ENCODE measurements at places on chromosomes 12 and 14.

DNA sequence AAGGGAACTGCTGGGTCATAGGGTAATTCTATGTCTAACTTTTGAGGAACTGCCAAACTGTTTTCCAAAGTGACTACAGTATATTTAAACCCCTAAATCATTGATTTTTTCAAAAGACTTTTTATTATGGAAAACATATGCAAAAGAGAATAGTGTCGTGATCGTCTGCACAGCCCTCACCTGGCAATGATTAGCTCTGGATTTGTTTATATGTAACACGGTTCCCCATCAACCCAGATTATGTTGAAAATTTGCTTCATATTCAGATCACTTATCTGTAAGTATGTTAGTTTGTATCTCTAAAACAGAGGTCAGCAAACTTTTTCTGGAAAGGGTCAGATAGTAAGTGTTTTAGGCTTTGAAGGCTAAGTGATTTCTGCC lies 52.7 kb downstream of the CCDC92 start:
- DNase-seq: no peak

- no peak for DNase-seq
These were observed 190.8 kb upstream of the C14orf180 start for GRCh38 chr14:104388541-104389325.

GRCh38 chr14:83826838-83827237 lies 1703.1 kb upstream of the FLRT2 start:
- DNase-seq: no peak

DNA sequence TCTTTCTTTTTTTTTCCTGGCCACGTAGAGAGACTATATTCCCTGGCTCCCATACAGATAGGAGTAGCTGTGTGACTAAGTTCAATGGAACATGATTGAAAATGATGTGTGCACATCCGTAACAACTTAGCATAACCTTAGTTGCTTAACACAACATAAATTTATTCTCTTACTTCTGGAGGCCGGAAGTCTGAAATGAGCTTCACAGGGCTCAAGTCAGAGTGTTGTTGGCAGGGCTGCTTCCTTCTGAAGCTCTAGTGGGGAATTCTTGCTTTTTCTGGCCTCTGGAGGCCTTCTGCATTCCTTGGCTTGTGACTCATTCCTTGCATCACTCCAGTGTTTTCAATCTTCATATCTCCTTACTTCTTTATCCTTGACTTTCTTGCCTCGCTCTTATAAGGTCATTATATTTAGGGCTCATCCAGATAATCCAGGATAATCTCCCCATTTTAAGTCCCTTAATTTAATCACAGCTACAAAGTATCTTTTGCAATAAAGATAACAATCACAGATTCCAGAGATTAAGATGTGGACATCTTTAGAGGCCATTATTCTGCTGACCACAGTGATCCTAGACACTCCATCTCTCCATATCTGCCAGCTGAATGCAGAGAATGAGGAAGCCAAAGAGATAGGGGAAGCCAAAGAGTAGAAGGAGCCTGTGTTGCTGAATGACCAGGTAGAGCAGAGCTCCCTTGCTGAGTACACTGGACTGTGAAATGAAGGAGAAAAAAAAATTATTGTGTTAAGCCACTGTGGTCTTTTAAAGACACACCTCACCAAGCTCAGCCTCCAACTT lies 21.0 kb upstream of the SNX6 start:
- DNase-seq: no peak

GRCh38 chr12:123494124-123494851 lies 36.3 kb downstream of the SNRNP35 start:
- DNase-seq: no peak

DNA sequence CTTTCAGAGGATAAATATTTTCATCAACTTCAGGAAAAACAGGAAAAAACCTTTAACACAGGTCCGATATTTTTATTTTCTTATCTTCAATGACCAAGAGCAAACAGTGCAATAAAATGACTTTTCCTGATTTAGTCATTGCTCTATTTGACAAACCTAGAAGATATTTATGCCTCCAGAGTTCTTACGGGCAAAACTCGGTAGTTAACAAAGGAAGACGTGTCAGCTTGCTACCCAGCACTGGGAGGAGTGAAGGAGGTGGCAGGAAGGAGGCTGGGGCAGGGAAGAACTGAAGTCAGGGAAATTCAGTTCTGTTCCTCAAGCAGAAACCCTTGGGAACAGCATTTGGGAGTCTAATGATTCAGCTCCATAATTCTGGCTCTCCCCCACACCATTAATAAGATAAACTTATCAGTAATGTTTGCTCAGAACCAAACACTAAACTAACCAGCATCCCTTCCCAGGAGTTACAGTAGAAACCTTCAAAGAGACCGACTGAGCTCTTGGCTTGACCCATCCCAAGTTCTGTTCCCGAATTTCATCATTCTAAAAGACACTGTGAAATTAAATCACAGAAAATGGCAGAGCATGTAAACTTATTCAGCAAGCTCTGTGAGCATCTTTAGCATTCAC lies 163.3 kb downstream of the APAF1 start:
- no peak for DNase-seq

DNA sequence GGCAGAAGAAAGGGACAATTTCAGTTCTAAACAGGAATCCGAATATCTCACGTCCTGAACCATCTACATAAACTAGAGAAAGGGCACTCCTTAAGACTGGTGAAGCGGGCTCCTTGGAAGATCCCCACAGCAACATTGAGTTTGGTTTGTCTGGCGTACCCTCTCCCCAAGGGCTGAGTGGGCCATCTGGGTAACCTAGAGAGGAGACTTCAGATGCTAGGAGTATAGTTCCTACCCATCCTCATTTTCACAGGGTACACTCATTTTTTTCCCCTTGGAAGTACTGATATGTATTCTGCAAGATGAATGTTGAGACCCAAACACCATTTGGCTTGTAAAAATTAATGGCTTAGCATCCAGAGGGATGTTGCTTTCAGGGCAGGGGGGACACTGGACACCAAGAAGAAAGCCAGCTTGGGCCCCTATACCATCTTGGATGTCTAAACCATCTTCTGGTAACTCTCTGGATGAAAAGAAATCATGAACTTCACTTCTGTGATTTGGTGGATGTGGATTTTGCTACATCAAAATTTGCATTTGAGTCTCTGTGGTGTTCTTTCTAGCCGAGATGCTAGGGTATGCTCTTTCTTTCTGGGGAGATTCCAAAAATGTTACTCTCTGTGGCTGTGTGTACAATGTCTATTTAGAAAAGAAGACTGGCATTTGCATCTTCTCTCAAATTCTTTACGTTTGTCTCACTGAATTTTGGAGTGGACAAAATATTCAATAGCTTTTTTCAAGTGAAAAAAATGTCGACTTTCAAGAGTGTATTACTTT lies 97.7 kb downstream of the ETV6 start:
- DNase-seq: no peak

- no peak for DNase-seq
These were observed 27.1 kb downstream of the DAD1 start for GRCh38 chr14:22561661-22562579.

GRCh38 chr12:116443821-116444589 lies 115.2 kb upstream of the MAP1LC3B2 start:
- no peak for DNase-seq

DNA sequence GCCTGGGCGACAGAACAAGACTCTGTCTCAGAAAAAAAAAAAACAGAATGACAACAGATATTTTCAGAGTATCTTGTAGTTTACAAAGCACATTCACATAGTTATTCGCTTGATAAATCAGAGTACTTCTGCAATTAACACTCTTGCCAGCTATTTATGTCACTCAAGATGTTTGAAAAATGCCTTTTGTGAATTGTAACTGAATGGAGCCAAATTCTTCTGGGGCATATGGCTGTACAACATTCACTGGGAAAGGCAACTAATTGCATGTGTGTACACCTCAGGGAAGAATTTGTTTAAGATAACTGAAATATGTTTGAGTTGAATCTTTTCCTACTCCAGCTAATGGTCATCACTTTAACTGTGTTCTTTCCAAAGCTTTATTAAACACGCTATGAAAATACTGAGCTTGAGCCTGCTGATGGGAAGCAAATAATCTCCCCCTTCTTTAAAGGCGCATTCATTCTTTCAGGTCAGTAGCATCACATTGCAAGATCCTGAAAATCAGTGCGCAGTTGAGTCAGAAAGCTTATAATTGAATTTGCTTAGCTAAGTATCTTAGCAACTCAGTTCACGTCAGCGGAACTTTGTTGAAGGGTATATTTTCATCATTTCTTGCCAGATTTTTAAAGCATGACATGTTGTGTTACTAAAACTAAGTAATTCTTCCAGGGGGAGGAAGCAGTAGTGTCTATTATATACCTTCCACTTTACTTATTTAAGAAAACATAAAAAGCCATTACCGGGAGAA lies 66.6 kb downstream of the SINHCAF start:
- no peak for DNase-seq

DNA sequence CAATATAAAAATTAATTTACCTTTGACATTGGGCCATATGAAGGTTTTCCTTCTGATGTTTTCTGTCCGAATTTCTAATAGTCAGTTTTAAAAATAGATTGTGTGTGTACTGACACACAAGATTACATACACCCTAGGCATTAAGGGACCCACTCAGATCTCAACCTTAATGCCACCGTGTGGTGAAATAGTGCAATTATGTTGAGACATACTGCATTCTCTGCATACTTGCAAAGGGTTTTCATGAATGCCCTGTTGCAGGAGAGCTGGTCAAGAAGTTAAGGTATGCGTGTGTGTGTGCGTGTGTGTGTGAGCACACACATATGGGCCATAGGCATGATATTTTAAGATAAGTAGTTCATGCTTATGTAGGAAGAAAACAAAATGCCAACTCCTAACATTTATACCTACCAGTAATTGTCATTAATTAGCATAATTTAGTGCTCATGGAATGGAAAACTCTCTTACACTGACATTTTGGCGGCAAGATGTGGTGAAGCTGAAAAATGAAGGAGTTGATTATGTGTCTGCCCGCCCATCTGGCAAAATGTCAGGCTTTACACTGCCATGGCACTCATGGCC lies 58.8 kb downstream of the PIK3C2G start:
- no peak for DNase-seq

GRCh38 chr12:110577864-110578693 lies 5.0 kb downstream of the PPTC7 start:
- DNase-seq: no peak

GRCh38 chr12:57698414-57698813 lies 4.5 kb downstream of the OS9 start:
- DNase-seq: no peak

- no peak for DNase-seq
These were observed at the start of gene PACS2 for GRCh38 chr14:105314287-105315200. PACS2 (plus strand) TSS chr14:105314748; CDS start chr14:105314919, 171 bp downstream.

DNA sequence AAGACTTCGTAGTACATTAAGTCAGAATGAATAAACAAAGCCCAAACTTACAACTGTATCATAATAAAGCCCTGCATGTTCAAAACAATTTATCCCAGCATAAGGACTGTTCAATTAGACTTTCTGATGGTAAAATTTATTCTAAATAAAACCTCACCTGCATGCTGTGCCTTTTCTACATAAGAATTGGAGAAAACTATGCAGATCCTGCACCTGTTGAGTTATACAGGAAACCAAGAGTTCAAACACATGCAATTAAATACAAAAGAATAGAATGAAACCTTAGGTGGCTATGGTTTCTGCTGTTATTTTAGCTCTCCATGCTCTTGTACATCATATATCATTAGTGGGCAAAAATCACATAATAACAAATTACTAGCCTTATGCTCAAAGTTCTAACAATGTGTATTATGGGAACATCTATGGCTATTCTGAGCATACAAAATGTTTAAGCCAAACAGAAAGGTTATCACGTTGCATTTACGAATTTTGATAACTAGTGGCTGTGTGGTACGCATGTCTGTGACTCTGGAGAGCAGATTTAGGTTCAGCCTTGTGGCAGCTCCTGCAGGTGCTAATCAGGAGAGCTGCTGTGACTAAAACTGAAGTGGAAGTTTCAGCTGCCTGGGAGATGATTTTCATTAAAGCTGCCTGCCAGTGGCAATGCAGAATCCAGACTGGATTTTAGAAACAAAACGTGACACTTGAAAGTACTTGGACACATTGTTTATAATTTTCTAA lies 36.1 kb upstream of the LRFN5 start:
- no peak for DNase-seq

DNA sequence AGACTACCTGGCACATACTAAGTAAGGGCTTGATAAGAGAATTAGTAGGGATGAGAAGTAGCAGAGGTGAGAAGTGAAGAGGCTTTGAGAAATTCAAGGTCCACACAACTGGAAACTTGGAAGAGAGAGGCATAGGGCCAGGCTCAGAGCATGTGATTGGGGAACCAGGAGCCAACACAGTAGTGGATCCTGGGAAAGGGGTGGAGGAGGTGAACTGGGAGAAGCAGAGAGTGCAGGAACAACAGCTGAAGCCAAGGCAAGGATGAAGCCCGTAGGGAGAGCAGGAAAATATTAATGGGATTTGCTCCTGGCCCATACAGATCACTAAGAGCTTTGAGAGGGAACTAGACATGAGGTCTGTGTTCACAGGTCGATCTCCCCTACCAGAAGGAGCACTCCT lies 1.4 kb upstream of the ITGB7 start:
- no peak for DNase-seq

- DNase-seq: no peak
These were observed 108.4 kb downstream of the C12orf42 start for GRCh38 chr12:103387385-103387784.

- DNase-seq: no peak
These were observed 9.4 kb upstream of the TCHP start for GRCh38 chr12:109890620-109891170.

DNA sequence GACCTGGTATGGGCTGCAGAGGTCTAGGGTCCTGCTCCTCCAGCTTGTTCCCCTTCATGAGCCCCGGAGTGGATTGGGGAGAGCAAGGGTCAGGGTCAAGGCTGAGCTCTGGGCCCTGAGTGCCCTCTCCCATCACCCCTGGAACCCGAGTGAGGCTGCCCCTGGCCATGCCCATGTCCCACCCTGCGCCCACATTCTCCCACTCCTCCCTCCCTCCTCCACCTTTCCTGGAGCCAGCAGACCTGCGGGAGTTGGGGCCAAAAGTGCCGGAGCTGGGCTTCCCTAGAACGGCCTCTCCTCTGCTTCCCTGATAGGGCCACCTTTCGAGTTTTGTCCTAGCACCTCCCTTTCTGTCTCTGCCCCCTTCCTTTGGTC lies 590 bp downstream of the SCNN1A start:
- DNase-seq: no peak

GRCh38 chr14:100688598-100689461 lies 37.9 kb upstream of the DLK1 start:
- no peak for DNase-seq

GRCh38 chr12:20212658-20213555 lies 155.4 kb upstream of the PDE3A start:
- DNase-seq: no peak

GRCh38 chr12:128204711-128205110 lies 62.3 kb upstream of the TMEM132C start:
- no peak for DNase-seq
